ENCODE measurements at places on chromosomes 2 and 18. TPM values are rescaled to one million over a fixed set of nuclear protein-coding genes. Genes with fewer than 3 reads are reported as not detected.

AKAIN1 gene
- total RNA-seq = not detected

VWC2L gene
- total RNA-seq = under 0.01 TPM

RPE gene
- 117 TPM for total RNA-seq

RAD51AP2 gene
- not detected for total RNA-seq

IL36B gene
- not detected for total RNA-seq

FMNL2 gene
- 35.4 TPM for total RNA-seq

NT5C1B gene
- total RNA-seq = 0.33 TPM

CTLA4 gene
- not detected for total RNA-seq

GKN1 gene
- not detected for total RNA-seq

RGPD3 gene
- total RNA-seq = 0.37 TPM

SLC4A1AP gene
- total RNA-seq = 36.9 TPM

MRPL30 gene
- total RNA-seq = 35.9 TPM

OTX1 gene
- total RNA-seq = not detected

TMEM237 gene
- 44.3 TPM for total RNA-seq

ALPI gene
- total RNA-seq = not detected

GAL3ST2 gene
- total RNA-seq = 0.44 TPM

CRYBA2 gene
- not detected for total RNA-seq

HRH4 gene
- 0.12 TPM for total RNA-seq

CAVIN2 gene
- total RNA-seq = 1.2 TPM

CCDC68 gene
- total RNA-seq = 1.8 TPM

DRC1 gene
- total RNA-seq = 0.22 TPM

NMUR1 gene
- total RNA-seq = not detected

GKN2 gene
- total RNA-seq = not detected

TUBB8B gene
- total RNA-seq = not detected

FSIP2 gene
- 0.22 TPM for total RNA-seq

AQP12A gene
- total RNA-seq = not detected

PPP1R1C gene
- 2.2 TPM for total RNA-seq

XRCC5 gene
- 386 TPM for total RNA-seq

CCDC74A gene
- total RNA-seq = 11.9 TPM

ZCCHC2 gene
- 5.6 TPM for total RNA-seq

LDLRAD4 gene
- 0.22 TPM for total RNA-seq

NGEF gene
- 1.2 TPM for total RNA-seq

TMEM247 gene
- total RNA-seq = not detected

PROKR1 gene
- total RNA-seq = not detected

CXCR1 gene
- total RNA-seq = not detected

GALNT5 gene
- 7.2 TPM for total RNA-seq

ACVR1C gene
- total RNA-seq = 0.33 TPM

NTSR2 gene
- not detected for total RNA-seq

BIN1 gene
- 46.1 TPM for total RNA-seq

MROH2A gene
- total RNA-seq = not detected

CDH7 gene
- not detected for total RNA-seq

Measured in uterine smooth muscle cell (primary cell).